ENCODE measurements at places on chromosomes 5 and 9.
A peak's percentile ranks its signal among the peaks of the same experiment; 100 is the strongest.

GRCh38 chr5:178120607-178121357, 7.5 kb downstream of the N4BP3 start:
- DNase-seq: peak; percentile 72

GRCh38 chr5:171588046-171588445, 168.6 kb downstream of the FGF18 start:
- DNase-seq: no peak

DNA sequence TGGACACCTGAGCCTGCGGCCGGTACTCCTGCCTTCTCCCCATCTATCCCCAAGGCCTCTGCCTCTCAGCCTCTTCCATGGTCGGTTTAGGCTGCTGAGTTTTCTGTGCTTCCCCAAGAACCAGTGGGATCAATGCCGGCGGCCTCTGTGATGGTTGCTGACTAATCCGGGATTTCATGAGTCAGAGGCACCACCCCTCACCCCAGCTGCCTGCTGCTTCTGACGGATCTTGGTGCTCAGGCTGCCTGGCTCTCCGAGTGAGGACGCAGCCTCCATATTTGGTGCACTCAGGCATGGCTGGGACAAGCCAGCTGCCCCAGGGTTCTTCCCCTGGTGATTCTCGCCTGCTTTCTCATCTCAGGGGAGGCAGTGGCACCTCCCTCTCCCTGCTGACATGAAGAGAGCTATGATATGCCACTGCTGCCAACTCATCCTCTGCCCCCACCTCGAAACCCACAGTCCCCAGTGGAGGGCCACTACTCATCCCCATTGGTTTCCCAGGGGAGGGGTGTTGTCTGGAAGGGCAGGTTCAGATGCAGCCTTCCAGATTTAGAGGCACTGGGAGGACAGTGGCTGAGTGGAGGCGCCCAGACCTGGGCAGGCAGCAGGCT, 3.3 kb upstream of the MAN1B1 start:
- DNase-seq: peak; percentile 72

- DNase-seq: no peak
These were observed 77.3 kb upstream of the SH3PXD2B start for GRCh38 chr5:172531704-172532026.

DNA sequence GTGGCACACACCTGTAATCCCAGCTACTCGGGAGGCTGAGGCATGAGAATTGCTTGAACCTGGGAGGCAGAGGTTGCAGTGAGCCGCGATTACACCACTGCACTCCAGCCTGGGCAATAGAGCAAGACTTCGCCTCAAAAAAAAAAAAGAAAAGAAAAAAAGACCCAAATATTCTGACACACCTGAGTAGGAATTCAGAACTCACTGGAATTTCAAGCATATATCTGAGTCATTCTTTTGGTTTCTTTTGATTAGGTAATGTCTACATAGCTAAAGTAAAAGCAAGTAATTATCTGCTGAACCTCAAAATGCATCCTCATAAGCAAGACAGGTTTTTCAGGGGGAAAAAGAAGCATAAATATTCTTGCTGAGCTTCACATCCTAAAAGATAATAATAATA, 35.9 kb downstream of the ANKRD31 start:
- DNase-seq: no peak

GRCh38 chr9:32708480-32709150, 73.1 kb upstream of the TAF1L start:
- no peak for DNase-seq

Measured in mesendoderm (in vitro differentiated cells).